ENCODE measurements at places on chromosomes 1 and 21. TPM values are rescaled to one million over a fixed set of nuclear protein-coding genes. Genes with fewer than 3 reads are reported as not detected.

- H3K4me3 ChIP-seq: no peak overlapping the region
- no peaks in the 10 kb centered on the region for H3K4me1 ChIP-seq
- DNase-seq: no peak
- H3K27ac ChIP-seq: peak overlapping the region; percentile 85
- H3K36me3 ChIP-seq: no peaks in the 10 kb centered on the region
Measured at GRCh38 chr1:110872366-110872744, 593 bp upstream of the CD53 start.

DNA sequence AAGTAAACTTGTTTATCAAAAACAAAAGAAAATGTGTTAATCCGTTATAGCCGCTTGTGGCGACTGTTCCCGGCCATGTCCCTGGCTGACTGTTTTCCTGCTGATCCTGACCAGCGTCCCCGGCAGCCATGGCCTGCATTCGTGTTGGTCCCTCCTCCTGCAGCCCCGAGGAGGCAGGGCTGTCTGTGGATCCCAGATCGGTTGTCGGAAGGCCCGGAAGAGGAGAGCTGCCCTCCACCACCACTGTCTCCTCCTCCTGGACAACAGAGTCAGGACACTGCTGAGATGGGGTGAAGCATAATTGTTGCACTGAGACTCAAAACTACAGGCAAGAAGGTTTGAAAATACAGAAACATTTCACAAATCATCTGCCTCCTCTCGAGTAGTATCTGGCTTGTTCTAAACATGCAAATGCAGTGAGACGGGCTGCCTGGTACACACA is 3.6 kb upstream of the MXRA8 start:
- peak overlapping the region; percentile 58 for H3K27ac ChIP-seq
- H3K4me3 ChIP-seq: no peak overlapping the region
- H3K36me3 ChIP-seq: no peaks in the 10 kb centered on the region
- H3K4me1 ChIP-seq: peaks cover 17% of the 10 kb centered on the region
- DNase-seq: no peak

DNA sequence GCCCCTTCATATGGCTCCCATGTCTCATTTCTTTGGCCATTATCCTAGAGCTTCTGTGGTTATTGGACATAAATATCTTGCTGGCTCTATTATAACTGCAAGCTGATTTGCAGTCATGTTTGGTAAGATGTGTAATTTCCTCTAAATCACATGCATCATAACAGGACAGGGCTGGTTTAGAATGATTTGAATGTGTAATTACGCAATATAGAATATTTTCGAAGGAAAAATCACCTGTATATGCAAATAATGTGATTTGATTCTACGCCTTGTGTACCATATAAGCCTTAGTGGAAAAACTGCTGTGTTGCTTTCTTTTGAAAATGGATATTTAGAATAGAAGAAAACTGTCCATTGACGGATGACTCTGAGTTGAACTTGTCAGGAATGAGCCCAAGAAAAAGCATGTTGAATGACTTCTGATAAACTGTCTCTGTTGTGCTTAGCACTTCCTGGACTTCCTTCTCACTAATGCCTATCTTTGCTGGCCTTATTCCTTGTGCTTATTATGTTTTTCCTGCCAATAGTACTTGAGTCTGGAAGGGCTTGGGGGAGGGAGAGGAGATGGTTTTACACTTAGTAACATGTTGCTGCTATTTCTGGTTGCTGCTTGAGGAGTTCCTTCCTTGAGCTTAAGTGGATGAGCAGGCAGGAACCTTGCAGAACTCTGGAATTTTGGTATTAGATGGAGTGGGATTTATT is 6.5 kb downstream of the CACHD1 start:
- no peaks in the 10 kb centered on the region for H3K27me3 ChIP-seq
- H3K36me3 ChIP-seq: no peaks in the 10 kb centered on the region
- peaks cover 52% of the 10 kb centered on the region for H3K4me1 ChIP-seq
- DNase-seq: no peak

GRCh38 chr1:189550498-189550897 is 927.2 kb downstream of the BRINP3 start:
- no peaks in the 10 kb centered on the region for H3K36me3 ChIP-seq
- no peaks in the 10 kb centered on the region for H3K4me1 ChIP-seq
- H3K4me3 ChIP-seq: no peak overlapping the region
- no peak for DNase-seq
- H3K27me3 ChIP-seq: no peaks in the 10 kb centered on the region

- no peaks in the 10 kb centered on the region for H3K27me3 ChIP-seq
- DNase-seq: no peak
- no peaks in the 10 kb centered on the region for H3K36me3 ChIP-seq
- no peak overlapping the region for H3K4me3 ChIP-seq
Measured at GRCh38 chr1:192852001-192852947, 43.4 kb downstream of the RGS2 start.

- no peak for DNase-seq
- no peak overlapping the region for H3K27ac ChIP-seq
- H3K4me1 ChIP-seq: no peaks in the 10 kb centered on the region
Measured at GRCh38 chr21:14900611-14901010, 164.2 kb downstream of the NRIP1 start.

- no peak for DNase-seq
- H3K4me1 ChIP-seq: no peaks in the 10 kb centered on the region
- H3K27ac ChIP-seq: no peak overlapping the region
- H3K36me3 ChIP-seq: no peaks in the 10 kb centered on the region
- H3K27me3 ChIP-seq: no peaks in the 10 kb centered on the region
Measured at GRCh38 chr1:50110656-50111055, 1.9 kb downstream of the ELAVL4 start.

DNA sequence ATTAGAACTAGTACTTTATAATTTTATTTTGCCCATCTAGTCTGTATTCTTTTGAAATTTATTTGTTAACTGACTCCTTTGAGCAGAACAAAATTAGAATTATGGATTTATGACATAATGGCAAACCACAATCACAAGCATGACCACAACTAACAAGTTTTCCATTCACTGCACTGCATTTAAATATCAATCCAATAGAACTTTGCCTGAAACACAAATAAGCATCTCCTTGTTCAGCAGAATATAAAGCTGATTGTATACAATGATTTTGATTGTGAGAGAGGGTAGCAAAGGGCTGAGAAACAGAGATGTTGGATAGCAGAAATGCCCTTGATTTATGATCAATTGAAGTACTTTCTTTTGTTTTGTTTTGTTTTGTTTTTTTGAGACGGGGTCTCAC is 495.5 kb upstream of the RGS18 start:
- no peak for DNase-seq
- H3K36me3 ChIP-seq: no peaks in the 10 kb centered on the region
- H3K4me1 ChIP-seq: no peaks in the 10 kb centered on the region
- no peaks in the 10 kb centered on the region for H3K27me3 ChIP-seq
- no peak overlapping the region for H3K27ac ChIP-seq

DNA sequence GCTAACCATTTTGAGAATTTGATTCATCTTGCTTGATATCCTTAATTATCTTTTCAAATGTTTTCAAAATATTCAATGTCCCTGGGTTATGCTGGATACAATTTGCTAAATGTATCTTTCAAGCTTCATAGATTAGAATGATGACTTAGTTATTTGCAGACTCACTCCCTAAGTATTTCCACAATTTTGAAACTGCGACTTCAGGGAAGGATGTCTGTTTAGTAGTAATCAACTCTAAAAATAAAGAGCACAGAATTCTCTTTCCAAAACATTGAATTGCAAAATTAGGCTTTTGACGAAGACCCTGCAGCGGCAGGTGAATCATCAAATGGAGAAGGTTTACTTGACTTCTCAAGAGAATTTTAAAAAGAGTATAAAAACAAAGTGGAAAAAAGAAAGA is 14.2 kb downstream of the RGS1 start:
- H3K4me3 ChIP-seq: no peak overlapping the region
- H3K4me1 ChIP-seq: no peaks in the 10 kb centered on the region
- no peak overlapping the region for H3K27ac ChIP-seq
- H3K36me3 ChIP-seq: no peaks in the 10 kb centered on the region
- DNase-seq: no peak

DNA sequence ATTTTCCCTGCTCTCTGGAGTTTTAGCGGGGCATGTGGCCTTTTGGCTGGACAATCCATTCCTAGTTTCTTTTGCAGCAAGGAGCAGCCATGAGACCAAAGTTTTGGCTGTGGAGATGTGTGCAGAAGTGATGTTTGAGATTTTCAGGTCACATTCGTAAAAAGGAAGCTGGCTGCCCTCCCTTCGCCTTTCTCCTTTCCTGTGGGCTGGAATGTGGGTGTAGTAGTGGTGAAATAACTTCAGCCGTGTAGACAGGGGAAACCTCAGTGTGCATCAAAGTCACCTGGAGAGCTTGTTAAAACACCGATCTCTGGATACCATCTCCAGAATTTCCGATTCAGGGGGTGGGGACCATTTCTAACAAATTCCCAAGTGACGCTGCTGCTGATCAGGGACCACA is 5.3 kb upstream of the GPR88 start:
- H3K27me3 ChIP-seq: no peaks in the 10 kb centered on the region
- H3K27ac ChIP-seq: no peak overlapping the region
- no peaks in the 10 kb centered on the region for H3K36me3 ChIP-seq
- no peak overlapping the region for H3K4me3 ChIP-seq

- no peak overlapping the region for H3K4me3 ChIP-seq
- DNase-seq: no peak
- H3K27me3 ChIP-seq: no peaks in the 10 kb centered on the region
Measured at GRCh38 chr1:42163114-42163513, 1.4 kb downstream of the GUCA2A start.

DNA sequence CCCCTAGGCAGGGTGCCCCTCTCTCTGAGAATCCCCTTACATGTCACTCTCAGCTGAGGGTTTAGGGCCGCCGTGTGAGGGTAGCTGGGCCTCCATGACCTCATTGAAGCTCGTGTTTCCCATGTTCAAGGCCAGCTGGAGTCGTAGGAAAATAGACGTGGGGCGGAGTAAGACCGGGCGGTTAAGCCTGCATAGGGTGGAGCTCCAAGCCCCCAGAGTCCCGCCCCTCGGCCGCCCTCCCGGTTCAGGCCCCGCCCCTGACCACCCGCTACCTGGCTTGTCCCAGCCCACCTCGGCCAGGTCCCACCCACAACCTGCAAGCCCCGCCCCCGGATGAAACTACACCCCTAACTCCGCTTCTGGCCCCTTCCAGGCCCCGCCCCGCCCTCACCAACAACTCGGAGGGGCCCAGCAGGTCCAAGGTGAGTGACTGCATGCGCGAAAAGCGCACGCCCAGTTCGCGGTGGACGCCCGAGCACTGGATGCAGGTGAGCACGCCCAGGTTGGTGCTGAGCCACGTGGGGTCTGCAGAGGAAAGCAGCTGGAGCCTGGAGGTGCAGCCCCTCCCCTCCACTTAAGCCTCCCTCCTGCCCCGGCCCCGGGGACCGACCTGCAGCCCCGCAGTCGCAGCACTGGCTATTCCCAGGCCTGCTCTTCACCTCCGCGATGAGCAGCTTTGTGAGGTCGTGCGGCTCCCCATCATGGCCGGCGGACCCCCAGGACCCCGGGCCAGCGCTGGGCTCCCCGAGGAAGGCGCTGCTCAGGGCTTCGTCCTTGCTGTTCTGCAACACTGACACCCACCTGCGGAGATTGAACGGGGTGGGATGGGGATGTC is 12.2 kb upstream of the TCEA3 start:
- H3K4me1 ChIP-seq: no peaks in the 10 kb centered on the region
- H3K27ac ChIP-seq: peak overlapping the region; percentile 48
- H3K4me3 ChIP-seq: no peak overlapping the region
- no peaks in the 10 kb centered on the region for H3K36me3 ChIP-seq

- H3K4me1 ChIP-seq: no peaks in the 10 kb centered on the region
- DNase-seq: no peak
- H3K27ac ChIP-seq: no peak overlapping the region
- H3K36me3 ChIP-seq: no peaks in the 10 kb centered on the region
- no peak overlapping the region for H3K4me3 ChIP-seq
Measured at GRCh38 chr1:175679981-175680652, 63.3 kb downstream of the TNR start.

SPRR2A gene
- total RNA-seq: not detected

RHBG gene
- 0.24 TPM for total RNA-seq

SON gene
- total RNA-seq: 1,038 TPM

MORC3 gene
- 26.0 TPM for total RNA-seq

CASQ1 gene
- total RNA-seq: 0.17 TPM
